ENCODE measurements at places on chromosomes 7 and 10.

DNA sequence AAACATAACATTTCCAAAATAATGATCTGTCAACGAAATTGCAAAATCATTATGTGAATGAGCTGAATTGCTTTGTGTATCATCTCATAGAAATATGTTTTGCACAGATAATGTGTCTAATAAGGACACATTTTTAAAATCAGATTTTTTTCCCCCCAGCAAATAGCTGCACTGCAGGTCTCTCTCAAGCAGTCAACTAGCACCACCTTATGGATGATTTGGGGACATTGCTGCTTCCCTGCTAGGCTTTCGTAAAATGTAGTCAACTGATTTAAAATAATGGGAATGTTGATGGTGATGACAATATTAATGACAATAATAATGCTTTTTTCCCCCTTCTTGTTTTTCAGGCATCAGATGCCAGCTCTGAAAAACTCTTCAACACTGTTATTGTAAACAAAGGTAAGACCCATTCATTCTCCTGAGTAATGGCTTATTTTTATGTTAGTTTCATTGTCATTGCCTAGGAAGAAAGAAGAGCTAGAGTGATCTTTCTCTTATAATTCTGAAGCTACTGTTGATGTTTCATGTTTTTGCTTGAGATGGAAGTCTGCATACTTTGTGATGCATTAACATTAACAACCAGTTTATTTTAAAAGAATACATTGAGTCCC, 433.6 kb upstream of the GALNT17 start:
- peak; percentile 73 for DNase-seq

DNA sequence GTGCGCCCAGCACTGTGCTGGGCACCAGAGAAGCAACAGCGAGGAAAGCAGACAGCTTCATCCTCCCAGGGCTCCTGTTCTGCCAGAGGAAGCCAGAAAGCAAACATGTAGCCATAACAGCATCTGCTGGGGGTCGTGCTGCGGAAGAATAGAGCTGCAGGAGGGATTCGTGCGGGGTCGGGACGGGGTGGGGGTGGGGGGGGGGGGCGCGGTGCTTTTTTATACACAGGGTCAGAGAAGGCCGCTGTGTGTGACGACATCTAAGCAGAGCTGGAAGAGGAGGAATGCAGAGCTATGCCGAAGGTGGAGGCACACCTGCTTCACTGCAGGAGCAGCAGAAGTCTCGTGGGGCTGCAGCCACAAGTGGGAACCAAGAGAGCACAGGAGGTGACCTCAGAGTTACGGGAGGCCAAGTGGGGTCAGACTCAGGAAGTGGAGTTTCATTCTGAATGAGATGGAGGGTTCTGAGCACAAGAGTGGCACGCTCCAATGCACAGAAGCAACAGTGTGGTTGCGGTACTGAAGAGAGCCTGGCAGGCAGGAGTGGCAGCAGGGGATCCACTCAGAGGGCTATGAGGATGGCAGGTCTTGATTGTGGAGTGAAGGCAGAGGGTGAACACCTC, 11.1 kb downstream of the PKD1L1 start:
- DNase-seq, result no peak

DNA sequence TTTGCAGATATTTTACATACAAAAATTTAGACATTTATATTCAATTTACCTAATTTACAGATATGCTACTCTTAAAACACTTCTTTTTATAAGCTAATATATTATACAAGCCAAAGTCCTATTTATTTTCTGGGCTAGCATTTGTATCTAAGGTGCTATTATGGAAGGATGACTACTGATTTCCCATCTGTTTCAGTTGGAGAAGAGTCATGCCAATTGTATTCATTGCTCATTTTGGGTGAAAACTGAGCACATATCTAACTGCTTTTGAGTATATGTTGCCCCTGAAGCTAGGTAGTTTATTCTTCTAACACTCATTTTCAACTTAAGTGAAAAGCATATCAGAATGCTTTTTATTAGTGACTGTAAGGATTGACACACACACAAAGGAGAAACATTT, 172.9 kb downstream of the CDK14 start:
- no peak for DNase-seq

DNA sequence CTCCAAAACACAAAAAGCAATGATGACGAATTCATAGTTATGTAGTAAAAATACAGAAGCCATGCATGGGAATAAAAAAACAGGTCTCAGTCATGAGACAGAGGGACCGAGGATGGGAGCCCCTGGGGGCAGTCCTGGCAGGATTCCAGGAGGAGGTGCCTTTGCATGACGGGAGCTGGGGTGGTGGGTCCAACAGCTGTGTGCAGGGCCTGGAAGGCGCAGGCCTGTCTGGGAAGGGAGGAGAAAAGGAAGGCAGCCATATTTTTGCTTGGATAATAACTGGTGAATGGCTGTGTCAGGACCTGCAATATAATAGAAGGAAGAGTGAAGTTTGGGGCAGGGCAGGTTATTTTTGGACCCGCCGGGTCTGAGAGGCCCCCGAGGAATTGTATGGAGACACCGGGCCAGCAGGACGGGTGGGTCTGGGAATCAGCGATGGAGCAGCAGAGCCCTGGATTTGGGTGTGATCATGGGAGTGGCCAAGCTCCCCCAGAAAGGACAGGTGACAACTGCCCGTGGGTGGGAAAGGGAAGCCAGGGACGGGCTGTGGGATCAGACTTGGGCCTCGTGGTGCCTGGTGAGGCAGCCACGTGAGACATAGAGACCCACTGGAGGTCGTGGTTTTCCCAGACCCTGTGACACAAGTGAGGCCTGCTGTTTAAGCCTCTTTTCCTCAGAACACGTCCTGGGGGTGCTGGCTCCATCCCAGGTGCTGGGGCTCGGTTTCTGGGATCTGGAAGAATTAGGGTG, 2.9 kb upstream of the JAKMIP3 start:
- no peak for DNase-seq

DNA sequence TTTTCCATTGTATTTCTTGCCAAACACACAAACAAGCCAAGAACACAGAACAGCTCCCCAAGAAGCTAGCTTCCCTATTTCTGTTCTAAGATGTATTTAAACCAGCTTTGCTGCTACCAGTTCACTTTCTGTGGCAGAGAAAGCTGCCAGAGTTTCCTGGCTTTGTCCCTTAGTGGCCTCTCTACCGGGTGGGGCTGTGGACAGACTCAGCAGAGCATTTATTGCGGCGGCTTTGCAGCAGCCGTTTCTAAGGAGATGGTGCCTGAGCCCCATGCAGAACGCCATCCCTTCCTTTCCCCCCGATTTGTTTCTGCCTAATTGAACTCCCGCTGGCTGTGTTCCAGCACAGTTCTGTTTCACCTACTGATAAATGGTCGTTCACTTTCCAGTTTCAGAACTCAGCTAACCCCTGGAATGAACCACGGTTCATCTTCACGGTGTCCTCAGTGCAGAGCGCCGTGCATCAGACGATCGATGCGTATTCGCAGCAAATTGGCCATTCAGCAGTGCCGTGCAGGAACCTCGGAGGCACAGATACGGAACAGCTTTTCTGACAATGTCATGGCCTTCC, 33.8 kb upstream of the SFMBT2 start:
- DNase-seq, result no peak

DNA sequence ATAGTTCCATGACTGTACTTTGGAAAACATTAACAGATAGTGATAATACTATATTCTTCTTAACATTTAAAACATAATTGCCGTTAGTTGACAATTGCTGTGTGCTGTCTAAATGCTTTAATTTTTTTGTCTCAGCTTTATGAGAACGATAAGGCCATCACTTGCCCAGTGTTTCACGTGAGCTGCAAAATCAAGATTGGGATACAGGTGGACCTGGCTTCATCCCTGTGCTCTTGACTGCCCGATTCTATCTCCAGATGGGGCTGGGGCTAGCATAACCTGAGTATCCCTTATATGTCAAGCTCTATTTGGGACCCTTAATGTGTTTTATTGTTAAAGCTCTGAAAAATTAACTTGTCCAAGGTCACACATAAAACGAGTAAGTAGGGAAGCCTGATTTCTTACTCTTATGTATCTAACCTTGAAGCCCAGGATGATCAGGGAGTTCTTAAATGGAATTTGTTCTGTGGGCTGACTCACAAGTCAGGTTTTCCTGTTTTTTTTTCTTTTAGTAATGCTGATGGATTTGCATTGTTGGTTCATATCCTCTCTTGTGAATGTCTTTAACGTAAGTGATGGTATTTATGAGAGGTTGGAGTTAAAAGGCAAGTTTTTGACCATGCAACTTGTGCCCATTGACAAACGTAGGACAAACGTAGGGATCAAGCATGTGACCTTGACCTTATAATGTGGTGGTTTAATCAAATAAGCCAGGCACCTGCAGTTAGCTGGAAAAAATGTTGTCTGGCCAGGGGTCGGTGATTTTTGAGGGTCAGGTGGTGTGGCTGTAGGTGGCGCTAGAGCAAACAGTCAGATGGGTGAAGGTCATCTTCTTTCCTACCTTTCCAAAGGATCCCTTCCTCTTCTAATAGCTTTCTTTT, 3.6 kb downstream of the PRKAR2B start:
- no peak for DNase-seq

- DNase-seq, result no peak
These were observed 11.6 kb upstream of the TYSND1 start for GRCh38 chr10:70158113-70158512.

DNA sequence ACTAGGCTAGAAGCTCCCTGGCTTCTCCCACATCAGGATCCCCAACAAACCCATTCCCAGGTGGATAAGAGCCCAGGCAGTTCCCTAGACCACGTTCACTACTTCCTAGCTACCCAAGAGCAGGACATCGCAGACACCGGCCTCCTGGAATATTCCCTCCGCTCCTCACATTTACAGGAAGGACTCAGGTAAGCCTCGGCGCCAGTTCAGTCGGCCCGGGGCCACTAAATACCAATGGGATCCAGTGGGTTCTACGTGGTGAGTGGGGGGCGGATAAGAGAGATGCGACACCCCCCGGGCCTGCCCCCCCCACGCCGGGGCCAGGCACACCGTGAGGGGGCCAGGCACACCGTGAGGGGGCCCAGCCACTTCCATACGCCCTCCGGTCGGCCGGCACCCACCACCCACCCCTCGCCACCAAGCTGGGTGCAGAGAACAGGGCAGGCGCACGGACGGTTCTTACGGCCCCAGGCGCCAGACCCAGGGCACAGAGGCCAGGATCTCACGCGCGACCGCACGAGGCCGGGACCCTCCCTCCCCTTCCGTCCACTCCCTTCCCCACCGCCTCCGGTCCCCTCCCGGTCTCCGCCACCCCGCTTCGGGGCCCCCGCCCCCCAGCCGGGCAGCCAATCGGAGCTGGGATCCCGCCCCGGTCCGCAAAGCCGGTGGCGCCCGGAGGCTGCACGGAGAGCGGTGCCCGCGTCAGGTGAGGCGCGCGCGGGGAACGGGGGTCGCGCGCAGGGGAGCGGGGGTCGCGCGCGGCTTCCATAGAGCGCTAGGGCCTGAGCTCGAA, at the start of gene BLVRA:
TSS of gene BLVRA (plus strand) at position 652 of the 793 bp plus-strand sequence. CDS start 12,479 bp downstream, outside the sequence.
- DNase-seq, result peak; percentile 16

DNA sequence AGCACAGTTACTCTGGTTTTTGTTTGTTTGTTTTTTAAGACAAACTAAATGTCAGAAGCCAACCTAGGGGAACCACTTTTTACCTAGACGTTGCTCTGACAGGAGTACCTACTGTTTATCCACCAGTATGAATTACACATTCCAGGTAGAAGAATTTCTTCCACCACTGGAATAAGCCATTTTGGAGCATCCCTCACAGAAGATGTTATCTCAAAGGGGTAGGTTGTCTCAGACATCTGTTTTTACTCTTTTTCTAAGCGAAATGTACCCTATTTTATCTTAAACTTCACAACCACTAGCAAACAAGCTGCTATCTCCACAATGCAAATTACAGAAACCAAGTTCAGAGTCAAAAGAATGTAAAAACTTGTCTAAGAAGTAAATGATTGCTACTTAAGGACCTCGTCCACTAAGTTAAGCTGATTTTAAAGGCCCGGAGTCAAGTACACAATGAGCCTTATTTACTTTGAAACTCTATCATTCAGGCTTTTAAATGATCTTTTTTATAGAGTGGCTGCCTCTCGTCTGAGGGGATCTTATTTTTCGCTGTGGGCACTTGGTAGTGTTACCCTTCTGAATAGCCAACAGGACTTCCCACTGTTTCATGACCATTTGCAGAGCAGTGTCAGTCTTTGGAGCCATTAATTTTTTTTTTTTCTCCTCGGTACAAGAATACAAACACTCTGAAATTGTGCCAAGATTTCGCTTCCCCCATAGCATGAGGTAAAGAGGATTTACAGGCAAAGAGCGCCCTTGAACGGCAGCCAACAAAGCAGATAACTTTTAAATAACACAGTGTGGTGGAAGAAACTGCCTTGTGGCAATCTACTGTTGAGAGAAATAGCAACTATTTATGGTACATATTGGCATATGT, 15.7 kb upstream of the ARMC3 start:
- peak; percentile 58 for DNase-seq

GRCh38 chr7:41956705-41957104, 253.8 kb upstream of the INHBA start:
- no peak for DNase-seq

- DNase-seq, result no peak
These were observed 18.9 kb upstream of the NRBF2 start for GRCh38 chr10:63114031-63114814.

- no peak for DNase-seq
These were observed 509.2 kb downstream of the TCERG1L start for GRCh38 chr10:130802301-130802700.

DNA sequence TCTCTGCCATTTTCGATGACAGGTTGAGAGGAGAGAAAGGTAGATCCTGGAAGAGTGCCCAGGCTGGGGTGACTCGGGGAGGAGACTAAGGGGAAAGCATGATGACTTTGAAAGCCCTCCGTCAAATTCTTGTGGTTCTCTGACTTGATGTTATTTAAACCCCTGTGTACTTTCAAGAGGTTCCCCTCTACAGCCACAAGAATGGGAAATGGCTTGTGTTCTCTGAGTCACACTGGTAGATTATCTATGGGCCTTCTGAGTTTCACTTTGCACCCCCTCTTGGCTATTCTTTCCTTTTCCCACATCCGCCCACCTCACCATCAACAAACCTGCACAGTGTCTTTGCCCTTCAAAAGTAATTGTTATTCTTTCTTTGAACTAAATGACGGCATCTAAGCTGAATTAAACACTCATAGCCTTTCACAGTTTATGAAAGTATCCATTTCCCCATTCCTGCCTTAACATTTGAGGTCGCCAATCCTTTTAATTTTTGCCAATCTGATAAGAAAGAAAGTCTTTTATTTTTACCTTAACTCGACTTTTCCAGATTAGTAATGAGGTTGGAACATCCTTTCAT, 24.1 kb downstream of the PRF1 start:
- DNase-seq, result no peak

DNA sequence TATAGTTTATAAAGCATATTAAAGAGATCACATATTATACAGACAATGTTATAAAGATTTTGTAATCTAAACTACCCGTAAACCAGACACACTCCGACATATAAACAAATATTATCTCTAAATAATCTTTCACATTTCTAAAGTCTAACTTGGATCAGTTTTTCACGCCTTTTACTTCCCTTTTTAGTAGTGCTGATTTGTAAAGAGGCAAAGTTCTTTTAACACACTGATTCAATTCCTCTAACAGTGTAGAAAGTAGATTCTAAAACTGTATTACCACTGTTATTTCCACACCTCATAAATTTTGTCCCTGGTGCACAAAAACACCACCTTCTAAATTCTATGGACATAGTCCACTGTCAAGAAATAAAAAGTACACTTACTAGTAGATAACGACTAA, 230.9 kb downstream of the DOCK4 start:
- no peak for DNase-seq

- no peak for DNase-seq
These were observed 21.7 kb upstream of the ZNF365 start for GRCh38 chr10:62352356-62352970.

- DNase-seq, result no peak
These were observed 4.8 kb downstream of the EPHB4 start for GRCh38 chr7:100822236-100823139.

GRCh38 chr10:49752584-49752983, 9.5 kb downstream of the OGDHL start:
- no peak for DNase-seq

GRCh38 chr10:70175516-70175915, 5.2 kb upstream of the SAR1A start:
- no peak for DNase-seq

Data from NCI-H524 (cell line).